ENCODE measurements at places on chromosomes 12 and 14.
A peak's percentile ranks its signal among the peaks of the same experiment; 100 is the strongest.

DNA sequence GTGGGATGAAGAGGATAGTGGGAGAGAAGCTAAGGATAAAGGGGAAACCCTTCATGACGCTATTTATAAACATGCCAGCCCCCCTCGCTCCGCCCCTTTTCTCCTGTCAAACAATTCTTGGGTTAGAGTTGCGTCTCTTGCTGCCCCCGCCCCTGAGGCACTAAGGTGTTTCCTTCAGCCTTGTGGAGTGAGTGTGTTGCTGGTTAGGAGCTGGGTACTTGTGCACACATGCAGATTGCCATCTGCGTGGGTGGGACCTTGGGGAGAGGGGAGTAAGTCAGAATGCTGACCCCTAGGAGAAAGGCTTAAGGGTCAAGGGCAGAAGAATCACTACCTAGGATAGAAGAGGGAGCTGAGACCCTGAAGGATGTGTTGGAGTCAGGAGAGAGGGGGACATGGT lies 5.4 kb downstream of the FOXJ2 start:
- no peak for DNase-seq

GRCh38 chr14:72709916-72710611 lies 183.8 kb downstream of the DPF3 start:
- DNase-seq = no peak

DNA sequence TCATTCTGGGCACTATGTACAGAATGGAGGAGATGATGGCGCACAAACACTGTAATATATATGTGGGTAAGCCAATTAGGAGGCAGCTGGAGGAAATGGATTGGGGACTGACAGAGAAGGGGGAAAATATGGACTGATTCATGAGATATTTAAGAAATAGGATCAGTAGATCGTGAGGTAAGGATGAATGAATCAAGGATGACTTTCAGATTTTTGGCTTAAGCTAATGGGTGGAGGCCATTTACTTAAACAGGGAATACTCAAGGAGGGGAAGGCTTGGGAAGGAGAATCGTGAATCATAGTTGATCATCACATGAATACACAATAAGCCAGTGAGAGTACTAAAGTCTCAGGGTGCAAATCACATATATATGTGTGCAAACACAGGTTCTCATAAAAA lies 11.2 kb upstream of the GNPNAT1 start:
- DNase-seq = no peak

DNA sequence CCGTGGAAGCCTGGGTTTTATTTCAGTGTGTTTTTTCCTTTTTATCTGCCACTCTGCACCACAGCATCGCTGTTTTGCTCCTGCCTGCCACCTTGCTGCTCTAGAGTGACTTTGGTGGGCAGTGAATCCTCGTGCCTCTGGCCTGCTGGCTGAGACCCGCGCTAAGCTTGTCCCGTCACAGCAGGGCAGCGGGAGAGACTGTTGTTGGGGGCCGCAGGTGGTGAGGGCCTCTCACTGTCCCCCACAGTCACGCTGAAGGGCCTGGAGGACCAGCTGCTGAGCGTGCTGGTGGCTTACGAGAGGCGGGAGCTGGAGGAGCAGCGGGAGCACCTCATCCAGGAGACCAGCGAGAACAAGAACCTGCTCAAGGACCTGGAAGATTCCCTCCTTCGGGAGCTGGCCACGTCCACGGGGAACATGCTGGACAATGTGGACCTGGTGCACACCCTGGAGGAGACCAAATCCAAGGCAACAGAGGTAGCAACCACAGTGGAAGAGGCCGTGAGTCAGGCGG lies 55.2 kb downstream of the CCDC92 start:
- no peak for DNase-seq

GRCh38 chr12:80445083-80445793 lies 1.2 kb downstream of the PTPRQ start:
- DNase-seq = no peak

DNA sequence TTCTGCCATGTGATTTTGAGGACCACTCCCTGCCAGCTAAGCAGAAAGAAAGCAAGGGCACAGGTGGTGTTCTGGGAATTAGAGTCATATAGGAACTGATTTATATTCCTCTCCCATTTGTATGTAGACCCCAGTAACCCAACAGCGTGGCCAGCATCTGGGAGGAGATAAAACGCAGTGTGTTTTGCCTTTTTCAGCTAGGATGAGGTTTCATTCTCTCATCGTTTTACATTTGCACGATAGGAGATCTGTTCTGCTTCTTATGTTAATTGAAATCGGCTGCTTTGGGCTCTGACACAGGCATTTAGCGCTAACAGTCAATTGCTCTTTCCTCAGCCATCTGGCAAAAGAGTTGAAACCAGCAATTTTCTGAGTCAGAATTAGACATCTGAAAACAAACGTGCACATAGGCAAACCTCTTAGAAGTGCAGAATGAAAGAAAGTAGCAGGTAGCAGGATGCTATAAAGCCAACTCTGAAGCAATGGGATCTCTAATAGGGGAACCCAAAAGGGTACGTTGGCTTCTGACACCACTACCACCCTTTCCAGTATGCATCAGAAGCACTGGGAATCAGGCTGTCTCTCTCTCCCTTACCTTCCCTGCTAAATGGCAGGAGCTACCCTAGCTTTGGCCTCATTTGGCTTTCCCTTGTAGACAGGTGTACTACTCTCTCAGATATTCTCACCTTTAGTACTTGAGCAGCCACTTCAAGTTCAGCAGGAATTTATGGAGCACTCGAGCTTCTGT lies 219.1 kb downstream of the PHLDA1 start:
- no peak for DNase-seq

DNA sequence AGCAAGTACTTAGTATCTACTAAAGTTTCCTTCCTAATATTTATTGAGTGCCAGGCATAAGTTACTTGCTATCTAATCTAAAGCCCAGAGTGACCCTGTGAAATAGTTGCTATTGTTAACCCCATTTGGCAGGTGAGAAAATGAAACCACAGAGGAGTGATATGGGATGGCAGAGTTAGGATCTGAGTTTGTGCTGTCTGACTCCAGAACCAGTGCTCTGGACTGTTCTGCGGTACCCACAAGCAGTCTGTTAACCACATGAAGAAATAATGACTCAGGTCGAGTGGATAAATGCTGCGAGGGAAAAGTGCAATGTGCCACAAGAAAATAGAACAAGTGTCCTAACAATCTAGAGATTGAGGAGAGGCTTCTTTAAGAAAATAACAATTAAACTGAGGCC lies 60.7 kb upstream of the GZMB start:
- DNase-seq = no peak

DNA sequence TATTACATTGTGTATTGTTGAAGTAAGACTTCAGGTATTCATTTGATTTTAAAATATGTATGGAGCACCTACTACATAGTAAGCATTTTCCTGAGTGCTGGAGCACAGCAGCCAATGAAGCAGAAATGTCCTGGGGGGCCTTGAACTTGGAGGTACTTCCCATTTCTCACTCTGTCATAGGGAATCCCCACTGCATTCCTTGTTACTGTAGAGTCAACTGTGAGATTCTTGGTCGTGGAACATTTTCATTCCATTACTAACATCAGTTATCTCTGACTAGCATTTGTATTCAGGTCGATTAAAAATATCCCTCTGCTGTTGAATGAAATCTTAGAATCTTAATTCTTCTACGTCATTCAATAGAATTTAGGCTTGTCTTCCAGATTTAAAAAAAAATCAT lies 66.7 kb downstream of the PDE3A start:
- no peak for DNase-seq

DNA sequence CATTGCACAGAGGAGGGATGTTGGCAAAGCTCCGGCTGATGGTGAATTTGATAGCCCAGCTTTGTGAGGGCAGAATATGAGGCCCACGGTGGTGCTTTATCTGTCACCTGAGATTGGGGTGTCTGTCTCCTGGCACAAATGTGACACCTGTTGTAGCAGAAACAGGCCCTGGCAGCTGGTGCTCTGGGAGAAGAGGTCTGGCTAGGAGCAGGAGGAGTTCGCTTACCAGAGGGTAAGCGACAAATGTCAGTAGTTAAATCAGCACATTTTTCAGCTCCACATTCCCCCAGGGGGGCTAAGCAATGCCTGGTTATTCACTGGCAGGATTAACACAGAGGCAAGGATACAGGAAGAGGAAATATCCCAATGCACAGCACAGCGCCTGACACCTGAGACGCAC lies 71.1 kb downstream of the B4GALNT3 start:
- no peak for DNase-seq

- peak; percentile 79 for DNase-seq
These were observed at the start of gene UBC for GRCh38 chr12:124914392-124915238. Gene UBC (minus strand): TSS chr12:124914650. CDS start chr12:124913771, 879 bp downstream.

GRCh38 chr12:2008677-2009076 lies 4.4 kb upstream of the DCP1B start:
- DNase-seq = no peak
